ENCODE measurements at places on chromosomes 13 and 19. TPM values are rescaled to one million over a fixed set of nuclear protein-coding genes. Genes with fewer than 3 reads are reported as not detected.

CDADC1 gene
- 7.1 TPM for total RNA-seq

PPP1R12C gene
- total RNA-seq = 215 TPM

ZNF320 gene
- total RNA-seq = 9.2 TPM

- DNase-seq = no peak
These were observed 839.4 kb upstream of the GPC6 start for GRCh38 chr13:92387245-92387644.

DNA sequence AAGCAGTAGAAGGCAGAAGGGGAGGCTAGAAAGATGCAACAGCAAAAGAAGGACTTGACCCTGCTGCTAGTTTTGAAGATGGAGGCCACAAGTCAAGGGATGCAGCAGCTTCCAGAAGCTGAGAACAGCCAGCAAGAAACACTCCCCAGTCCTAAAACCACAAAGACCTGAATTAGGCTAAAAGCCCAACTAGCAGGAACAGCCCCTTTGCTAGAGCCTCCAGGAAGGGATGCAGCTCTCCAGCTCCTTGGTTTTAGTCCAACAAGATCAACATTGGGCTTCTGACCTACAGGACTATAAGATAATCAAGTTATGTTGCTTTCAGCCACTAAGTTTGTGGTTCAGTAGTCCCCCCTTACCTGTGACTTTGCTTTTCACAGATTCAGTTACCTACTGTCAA, 10.5 kb upstream of the LATS2 start:
- DNase-seq = no peak

DNA sequence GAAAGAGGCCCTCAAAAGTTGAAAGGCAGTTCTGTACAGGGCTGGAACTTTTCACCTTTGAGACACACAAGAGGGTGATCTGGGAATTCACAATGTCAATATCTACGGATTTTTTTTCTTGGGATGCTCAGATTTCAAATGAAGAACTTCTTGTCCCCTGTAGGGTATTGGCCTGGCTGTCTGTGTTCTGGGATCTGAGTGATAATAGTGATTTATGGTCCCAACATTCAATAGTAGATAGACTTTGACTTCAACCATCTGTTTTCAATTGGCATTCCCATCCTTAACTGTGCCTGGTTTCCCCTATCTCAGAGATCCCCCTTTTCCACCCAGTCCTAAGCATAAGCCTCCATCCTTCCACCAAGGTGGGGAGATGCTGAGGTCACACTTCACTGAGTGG, 274.1 kb downstream of the COG6 start:
- DNase-seq = no peak

DNA sequence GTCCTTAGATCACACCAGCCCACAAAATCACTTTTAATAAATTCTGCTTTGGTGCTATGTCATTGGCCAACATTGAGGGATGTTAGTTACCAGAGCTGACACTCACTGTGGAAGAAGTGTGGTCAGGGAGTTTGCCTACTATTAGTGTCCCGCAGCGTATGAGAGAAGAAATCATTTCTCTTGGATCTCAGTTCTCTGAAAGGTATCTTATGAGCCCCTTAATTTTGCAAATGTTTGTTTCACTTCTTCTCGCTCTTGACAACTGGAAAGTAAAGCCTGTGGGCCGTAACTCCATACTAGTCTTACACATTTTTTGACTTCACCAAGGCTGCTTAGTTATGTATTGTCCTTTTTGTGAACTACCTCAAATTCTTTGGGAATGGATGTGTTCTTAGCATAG, 80.9 kb downstream of the FLT1 start:
- no peak for DNase-seq

- DNase-seq = no peak
These were observed 58.3 kb upstream of the MEDAG start for GRCh38 chr13:30847650-30848307.

MAP4K1 gene
- total RNA-seq = 1.5 TPM

- no peak for DNase-seq
These were observed 742.1 kb downstream of the LIG4 start for GRCh38 chr13:107473253-107473652.

- DNase-seq = no peak
These were observed 530 bp downstream of the MAU2 start for GRCh38 chr19:19321141-19321577.

DACT3 gene
- total RNA-seq = 23.8 TPM

HCST gene
- total RNA-seq = 5.4 TPM

GRCh38 chr13:72986197-72986596, 72.6 kb upstream of the KLF5 start:
- no peak for DNase-seq

DNA sequence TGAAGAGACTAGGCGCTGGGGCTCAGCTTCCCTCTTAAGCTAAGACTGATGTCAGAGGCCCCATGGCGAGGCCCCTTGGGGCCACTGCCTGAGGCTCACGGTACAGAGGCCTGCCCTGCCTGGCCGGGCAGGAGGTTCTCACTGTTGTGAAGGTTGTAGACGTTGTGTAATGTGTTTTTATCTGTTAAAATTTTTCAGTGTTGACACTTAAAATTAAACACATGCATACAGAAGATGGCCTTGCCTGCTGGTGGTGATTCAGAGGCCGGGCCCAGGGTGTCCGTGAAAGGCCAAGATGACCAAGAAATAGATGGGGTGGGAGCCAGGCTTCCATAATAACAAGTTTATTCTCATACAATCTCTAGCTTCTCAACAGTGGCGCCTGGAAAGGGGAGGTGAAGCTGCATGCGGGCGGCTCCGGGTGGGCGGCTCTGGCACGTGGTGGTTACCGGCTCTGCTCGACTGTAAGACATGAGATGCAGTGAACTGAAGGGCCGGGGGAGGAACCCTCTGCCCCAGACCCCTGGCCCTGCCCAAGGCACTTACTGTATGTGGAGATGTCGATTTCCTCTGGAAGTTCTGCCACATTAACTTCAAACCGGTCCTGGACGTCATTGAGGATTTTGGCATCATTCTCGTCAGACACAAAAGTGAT, 10.5 kb downstream of the DDX39A start:
- no peak for DNase-seq

DNA sequence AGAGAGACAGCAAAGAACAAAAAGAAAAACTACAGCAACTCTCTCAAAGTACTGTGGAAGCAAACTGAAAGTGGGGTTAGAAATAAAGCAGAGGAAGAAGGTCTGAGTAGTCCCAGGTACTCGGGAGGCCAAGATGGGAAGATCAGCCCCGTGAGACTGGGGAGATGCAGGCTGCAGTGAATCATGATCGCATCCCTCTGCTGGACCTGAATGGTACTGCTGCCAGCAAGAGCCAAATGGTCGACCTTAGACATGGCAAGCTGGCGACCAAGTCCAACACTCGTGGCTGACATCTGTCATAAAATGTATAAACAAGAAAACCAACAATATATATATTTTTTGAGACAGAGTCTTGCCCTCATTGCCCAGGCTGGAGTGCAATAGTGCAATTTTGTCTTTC, 33.7 kb upstream of the ZNF724 start:
- DNase-seq = no peak

- no peak for DNase-seq
These were observed 41.6 kb upstream of the CHST8 start for GRCh38 chr19:33580026-33580644.

GRCh38 chr19:7505288-7505681, 10.6 kb upstream of the ZNF358 start:
- DNase-seq = no peak

DNA sequence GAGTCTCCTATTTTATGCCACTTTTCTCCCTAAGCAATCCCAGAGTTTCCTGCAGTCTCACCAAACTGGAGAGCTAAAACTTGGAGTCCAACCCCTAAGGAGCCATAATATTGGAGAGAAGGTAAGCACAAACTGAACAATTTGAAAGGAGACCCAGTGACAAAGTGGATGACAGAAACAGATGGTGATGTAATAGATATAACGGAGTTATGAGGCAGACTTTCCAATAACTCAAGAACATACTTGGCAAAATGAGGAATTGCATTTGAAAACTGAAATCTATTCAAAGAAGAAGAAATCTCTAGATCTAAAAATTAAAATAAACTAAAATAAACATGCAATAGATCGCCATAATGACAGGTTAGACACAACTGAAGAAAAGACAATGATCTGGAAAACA, 200.9 kb upstream of the MIR17HG start:
- no peak for DNase-seq

CNN1 gene
- total RNA-seq = 236 TPM

CCDC122 gene
- 8.9 TPM for total RNA-seq

DNA sequence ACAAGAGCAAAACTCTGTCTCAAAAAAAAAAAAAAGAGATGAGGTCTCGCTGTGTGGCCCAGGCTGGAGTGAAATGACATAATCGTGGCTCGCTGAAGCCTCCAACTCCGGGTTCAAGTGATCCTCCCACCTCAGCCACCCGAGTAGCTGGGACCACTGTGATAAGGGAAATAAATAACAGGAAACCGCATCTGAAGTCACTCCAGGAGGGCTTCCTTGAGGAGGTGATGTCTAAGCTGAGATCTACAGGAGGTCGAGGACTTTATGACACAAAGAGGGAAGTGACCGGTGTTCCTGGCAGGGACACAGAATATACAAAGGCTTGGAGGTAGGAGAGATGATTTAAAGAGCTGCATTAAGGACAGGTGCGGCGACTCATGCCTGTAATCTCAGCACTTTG, 8.9 kb upstream of the NR2F6 start:
- DNase-seq = no peak

GRCh38 chr19:3687774-3688706, 12.2 kb downstream of the PIP5K1C start:
- no peak for DNase-seq

DNA sequence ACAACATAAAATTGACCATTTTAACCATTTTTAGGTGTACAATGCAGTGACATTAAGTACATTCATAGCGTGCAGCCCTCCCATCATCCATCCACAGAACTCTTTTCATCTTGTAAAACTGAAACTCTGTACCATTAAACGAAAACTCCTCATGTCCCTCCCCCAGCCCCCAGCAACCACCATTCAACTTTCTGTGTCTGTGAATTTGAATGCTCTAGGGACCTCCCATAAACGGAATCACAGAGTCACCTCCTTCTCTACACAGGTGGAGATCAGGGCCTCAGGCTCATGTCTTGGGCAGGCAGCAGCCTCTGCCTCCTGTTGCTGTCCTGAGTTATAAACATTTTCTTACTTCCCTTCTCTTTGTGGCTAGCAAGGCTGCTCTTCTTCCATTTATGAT, 7.3 kb upstream of the CCNE1 start:
- no peak for DNase-seq

CACNG8 gene
- total RNA-seq = 0.11 TPM

- DNase-seq = no peak
These were observed 37.8 kb downstream of the VSTM2B start for GRCh38 chr19:29563486-29564101.

GRCh38 chr13:54633456-54633855, 1604.8 kb downstream of the OLFM4 start:
- no peak for DNase-seq

RUBCNL gene
- total RNA-seq = 1.9 TPM

NHLRC3 gene
- total RNA-seq = 13.2 TPM

- DNase-seq = no peak
These were observed 18.3 kb downstream of the ZNF100 start for GRCh38 chr19:21749090-21749489.

FPR3 gene
- total RNA-seq = 3.2 TPM

DNA sequence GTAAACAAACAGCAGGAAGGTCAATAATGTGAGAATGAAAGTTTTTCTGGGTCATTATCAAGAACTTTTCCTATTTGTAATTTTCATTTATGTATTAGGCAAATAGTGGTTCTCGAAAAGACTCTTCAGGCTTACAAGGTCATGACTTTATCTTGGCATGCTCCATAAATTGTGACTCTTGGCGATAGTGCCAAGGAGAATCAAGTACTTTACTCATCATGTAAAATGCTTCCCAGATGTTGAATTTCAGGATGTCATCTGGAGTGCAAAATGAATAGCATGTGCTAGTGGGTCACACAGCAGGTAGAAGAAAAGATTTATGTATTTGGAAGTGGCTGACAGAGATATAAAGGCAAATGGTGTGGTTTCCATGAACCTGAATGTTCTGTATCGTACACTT, 1492.7 kb upstream of the PCDH20 start:
- DNase-seq = no peak

GRCh38 chr13:49693191-49693733, 2.0 kb upstream of the EBPL start:
- DNase-seq = no peak

- DNase-seq = no peak
These were observed 36.7 kb downstream of the INTS6 start for GRCh38 chr13:51416107-51416506.

CEACAM3 gene
- total RNA-seq = 0.97 TPM

C5AR2 gene
- total RNA-seq = 0.81 TPM

S1PR5 gene
- 0.75 TPM for total RNA-seq

DNA sequence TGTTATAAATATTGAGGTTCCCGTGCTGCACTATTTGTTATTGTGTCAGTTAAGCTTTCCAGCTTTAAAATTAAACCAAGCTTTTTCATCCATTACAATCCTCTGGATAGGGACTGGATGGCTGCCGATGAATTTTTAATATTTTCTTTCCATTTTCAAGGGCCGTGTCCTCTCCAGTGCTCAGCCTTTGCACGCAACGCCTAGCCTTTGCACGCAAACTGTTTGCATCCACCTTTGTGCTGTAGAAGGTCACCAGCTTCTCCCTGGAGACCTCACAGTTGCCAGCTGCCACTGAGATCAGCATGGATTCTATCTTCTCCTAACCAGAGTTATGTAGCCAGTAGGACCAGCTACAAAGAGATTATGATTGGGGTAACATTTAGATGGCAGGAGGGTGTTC, 240.5 kb downstream of the SLC7A1 start:
- no peak for DNase-seq

DNA sequence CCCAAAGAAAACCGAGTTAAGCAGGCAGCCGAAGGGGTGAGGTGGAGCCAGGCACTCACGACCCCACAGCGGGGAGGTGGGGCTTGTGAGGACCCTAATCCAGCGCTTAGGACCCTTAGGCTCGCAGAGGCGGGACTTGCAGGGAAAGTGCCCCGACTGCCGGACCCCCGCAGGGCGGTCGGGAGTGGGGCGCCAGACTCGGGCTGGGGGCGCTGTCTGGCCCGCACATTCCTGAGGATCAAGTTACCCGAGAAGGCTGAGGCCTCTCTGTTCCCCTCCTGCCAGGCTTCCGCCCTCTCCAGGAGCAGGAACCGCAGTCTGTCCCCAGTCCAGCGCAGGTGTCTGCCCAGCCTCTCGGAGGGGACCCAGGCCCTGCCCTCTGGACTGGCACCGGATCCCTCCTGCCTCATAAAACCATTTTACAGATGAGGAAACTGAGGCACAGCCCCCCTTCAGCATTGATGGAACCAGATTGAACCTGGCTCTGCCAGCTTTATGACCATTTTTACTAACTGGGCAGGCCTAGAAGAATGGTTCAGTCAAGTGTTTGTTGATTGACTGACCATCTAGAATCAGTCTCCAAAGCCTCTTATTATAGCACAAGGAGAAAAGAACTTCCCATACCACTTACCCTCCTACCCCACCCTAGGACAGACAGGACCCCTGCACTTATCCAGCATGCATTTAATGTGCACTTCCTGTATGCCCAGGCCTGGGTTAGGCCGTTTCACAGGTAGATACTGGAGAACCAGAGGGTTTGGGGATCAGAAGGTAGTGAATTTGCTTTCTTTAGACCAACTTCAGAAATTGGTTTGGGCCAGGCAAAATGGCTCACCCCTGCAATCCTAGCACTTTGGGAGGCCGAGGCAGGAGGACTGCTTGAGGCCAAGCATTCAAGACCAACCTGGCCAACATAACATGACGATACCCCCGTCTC, 6.7 kb upstream of the JUND start:
- DNase-seq = no peak

CRLF1 gene
- 29.6 TPM for total RNA-seq
